Activated CD4-positive, CD25-positive, alpha-beta regulatory T cell (primary cell): ENCODE measurements at places on chromosomes 7 and 10.

- no peak for DNase-seq
Observed at GRCh38 chr10:35456153-35456720, 119.9 kb downstream of the CCNY start.

- no peak for DNase-seq
Observed at GRCh38 chr10:53314876-53315275, 542.3 kb upstream of the MBL2 start.

DNA sequence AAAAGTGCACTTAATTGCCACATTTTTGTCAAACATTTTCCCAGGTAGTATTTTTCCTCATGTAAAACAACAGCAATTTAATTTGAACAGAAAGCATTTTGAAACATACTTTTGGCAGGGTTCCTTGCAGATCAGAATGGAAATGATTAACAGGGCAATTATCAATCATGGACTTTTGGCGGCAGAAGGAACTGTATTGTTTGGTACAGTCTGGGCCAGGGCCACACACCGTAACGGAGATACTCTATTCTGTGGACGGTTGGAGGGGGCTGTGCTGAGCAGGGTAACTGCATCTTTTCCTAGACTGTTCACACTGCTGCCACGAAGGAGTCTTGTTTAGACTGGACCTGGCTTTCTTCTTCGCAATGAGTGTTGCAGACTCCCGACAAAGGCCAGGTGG lies 62.3 kb downstream of the EGFR start:
- no peak for DNase-seq

- no peak for DNase-seq
Observed at GRCh38 chr7:85094046-85094725, 92.7 kb downstream of the SEMA3D start.

GRCh38 chr10:24467605-24468004 lies 256.1 kb downstream of the ARHGAP21 start:
- no peak for DNase-seq

DNA sequence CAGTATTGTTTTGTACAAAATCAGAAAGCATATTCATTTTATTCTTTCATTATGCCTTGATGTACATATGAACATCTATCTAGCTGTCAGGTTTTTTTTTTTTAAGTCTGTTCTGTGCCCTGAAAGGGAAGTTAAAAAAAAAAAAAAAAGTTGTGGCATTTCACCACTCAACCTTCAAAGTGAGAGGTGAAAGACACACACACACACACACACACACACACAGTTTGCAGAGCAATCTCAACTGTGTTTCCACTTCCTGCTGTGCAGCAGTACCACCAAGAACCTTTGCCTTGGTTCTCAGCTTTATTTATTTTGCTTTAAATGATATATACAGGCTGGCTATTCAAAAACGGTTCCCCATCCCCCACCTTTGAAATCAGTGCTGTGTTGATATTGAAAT lies 955.6 kb downstream of the GATA3 start:
- DNase-seq, result no peak

DNA sequence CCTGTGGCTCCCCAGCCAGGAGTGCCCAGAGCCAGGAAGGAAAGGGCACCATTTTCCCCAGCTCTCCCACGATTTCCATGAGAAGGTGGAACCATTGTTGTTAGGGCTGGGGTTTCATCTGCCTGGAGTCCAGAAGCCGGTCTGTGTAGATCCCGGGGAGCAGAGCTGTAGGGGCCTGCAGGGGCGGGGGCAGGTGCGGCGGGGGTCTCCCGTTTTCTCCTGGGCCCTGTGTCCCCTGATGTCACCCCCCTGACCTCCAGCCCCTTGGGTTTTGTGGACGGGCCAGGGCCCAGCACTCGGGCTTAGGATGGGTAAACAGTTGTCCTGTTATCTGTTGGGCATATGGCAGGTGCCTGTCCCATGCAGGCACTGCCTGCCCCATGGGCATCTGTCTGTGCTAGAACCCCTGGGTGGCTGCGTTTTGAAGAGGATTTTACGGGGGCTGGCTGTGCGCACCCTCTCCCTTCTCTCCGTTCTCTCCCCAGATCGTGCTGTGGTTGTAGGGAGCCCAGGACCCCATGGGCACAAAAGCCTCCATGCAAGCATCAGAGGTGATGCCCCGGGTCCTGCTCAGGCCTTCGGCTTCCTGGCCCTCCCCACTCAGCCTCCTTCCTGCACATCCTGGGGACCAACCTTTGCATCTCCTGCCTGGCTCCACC lies 158.8 kb downstream of the WDR37 start:
- DNase-seq, result no peak

GRCh38 chr10:57716884-57717283 lies 550.8 kb downstream of the IPMK start:
- no peak for DNase-seq
